Activated CD4-positive, alpha-beta T cell treated with anti-CD3 and anti-CD28 coated beads, Interleukin-2, amount 10 ng/mL, durations not matched to agents 7 days and 5 days (primary cell): ENCODE measurements at places on chromosomes 3 and 15.
A peak's percentile ranks its signal among the peaks of the same experiment; 100 is the strongest.

GRCh38 chr3:155525324-155525833, 219.5 kb downstream of the PLCH1 start:
- DNase-seq: no peak

DNA sequence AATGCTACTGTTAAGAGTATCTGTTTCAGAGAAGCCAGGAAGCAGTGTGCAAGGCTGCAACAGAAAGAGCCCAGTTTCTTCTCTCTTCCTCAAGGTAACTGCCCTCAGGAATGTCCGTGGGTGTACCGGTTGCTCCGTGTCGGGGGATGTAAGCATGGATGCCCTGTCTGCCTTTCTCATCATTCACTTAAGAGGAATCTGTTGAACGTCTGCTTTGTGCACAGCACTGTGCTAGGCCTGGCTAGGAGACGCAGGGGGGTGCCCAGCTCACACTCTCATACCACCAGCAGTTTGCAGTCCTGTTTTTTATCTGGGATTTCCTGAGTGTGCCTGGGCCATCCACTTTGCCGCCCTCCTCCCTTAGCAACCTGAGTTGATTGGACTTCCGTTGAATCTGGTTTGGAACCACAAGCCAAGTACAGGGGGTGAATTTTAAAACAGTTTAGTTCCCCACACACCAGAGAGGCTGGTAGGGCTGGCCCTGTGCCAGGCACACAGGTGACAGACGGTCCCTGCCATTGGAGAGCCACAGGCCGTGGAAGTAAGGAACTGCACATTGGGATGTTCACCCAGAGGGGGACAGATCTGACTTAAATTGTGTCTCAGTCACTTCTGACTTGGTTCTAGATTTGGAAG, 11.2 kb downstream of the BOC start:
- no peak for DNase-seq

DNA sequence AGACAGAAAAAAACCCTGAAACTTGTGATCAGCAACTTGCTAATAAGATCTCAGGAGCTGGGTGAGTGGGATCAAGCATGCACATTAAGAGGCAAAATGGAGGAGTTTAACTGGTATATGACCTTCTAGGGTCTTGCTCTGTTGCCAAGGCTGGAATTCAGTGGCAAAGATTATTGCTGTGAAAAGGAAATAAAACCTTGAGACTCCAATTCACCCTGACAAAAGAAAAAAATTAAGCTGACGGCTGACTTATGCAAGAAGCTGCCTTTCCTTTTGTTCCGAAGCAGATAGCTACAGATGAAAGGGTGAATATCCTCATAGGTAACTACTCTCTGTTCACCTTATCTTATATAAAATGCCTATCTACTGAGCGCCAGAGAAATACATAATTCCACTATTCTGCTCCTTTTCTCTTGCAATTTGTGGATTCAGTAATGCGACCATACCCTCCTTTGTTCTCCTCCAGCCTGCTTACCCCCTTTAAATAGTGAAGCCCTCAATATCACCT, 68.9 kb downstream of the HERC1 start:
- DNase-seq: no peak

GRCh38 chr3:143045639-143046038, 44.3 kb downstream of the U2SURP start:
- DNase-seq: no peak

DNA sequence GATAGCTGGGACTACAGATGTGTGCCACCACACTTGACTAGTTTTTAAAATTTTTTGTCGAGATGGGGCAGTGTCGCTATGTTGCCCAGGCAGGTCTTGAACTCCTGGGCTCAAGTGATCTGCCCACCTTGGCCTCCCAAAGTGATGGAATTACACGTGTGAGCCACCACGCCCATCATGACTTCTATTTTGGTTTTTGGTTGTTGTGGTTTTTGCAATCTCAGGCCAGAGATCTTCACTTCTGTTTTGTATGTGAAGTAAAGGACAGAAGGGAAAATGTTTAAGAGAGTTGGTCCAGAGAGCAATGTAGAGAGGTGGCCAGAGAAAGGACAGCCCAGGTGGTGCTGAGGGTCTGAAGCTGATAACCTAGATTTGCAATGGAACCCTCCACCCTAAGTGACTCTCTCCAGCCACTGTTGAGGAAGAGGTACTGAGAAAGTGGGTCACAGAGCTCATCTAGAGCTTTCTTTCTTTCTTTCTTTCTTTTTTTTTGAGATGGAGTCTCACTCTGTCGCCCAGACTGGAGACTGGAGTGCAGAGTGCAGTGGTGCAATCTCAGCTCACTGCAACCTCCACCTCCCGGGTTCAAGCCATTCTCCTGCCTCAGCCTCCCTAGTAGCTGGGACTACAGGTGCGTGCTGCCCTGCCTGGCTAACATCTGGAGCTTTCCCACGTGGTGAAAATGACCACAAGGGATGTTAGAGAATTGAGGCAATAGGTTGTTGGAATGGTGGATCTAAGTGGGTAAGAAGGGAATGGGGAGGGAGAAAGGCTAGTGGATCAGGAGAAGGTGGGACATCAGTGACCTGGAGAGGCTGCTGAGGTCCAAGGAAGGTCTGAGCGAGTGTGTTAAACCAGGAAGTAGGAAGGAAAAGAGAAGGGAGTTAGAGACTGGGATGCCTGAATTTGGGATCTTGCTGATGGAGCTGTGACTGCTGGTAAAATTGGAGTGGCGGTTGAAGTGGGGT, 22.4 kb upstream of the SEMA4B start:
- no peak for DNase-seq

DNA sequence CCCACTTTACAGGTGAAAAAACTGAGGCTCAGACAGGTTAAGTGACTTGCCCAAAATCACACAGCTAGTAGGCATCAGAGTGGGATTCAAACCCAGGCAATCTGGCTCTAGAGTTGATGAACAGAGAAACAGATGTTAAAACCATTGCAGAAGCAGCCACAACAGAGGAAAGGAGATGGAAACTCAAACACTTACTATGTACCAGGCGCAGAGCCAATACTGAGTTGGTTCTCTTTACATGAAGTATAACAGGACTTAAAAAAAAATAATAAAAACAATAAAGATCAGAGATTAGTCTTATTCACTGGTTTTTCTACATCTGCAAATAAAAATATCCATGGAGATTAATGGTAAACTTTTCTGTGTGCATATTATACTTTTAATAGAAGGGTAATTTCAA, 84.9 kb upstream of the SPATA12 start:
- DNase-seq: no peak

GRCh38 chr3:152779653-152780052, 55.3 kb upstream of the P2RY1 start:
- no peak for DNase-seq

GRCh38 chr3:148951599-148952361, 39.6 kb upstream of the GYG1 start:
- no peak for DNase-seq

DNA sequence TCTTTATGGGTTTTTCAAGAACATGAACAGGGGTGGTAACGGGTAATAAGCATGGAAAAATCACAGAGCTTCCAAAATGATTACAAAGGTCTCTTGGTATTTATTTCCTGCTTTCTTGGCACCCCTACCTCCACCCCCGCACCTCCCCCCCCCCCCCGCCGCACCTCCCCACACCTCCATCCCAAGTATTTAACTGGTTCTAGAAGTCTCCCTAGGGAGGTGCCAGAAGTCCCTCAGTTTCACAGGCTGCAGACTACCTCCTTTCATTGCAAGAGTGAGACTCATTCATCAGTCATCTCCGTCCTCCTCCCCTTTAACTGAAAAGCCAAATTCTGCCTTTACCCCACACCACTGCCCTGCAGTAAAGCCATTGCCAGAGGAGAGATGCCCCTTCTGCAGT, 169.4 kb downstream of the ALDH1A2 start:
- no peak for DNase-seq

DNA sequence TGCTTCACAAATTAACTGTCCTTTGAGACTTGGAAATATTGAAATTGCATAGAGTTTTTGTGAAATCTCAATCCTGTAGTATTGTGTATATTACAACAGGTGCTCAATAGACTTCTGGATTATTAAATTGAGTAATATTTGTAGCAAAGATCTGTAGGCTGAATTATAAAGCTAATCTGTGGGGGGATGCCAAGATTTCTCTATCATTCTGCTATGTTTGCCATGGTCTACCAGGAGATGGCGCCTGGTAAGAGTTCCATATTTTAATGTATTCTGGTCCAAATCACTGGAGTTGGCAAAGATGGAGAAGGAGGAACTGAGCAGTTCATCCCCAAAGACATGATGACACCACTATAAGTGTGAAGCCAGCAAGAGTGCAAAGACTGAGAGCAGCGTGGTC, 340.9 kb upstream of the TPRG1 start:
- no peak for DNase-seq

GRCh38 chr3:184289426-184289938, 9.6 kb upstream of the PSMD2 start:
- DNase-seq: peak; percentile 66

- no peak for DNase-seq
Measured at GRCh38 chr3:115286529-115287197, 139.6 kb upstream of the ZBTB20 start.

- no peak for DNase-seq
Measured at GRCh38 chr3:28678086-28678485, 329.5 kb upstream of the AZI2 start.

DNA sequence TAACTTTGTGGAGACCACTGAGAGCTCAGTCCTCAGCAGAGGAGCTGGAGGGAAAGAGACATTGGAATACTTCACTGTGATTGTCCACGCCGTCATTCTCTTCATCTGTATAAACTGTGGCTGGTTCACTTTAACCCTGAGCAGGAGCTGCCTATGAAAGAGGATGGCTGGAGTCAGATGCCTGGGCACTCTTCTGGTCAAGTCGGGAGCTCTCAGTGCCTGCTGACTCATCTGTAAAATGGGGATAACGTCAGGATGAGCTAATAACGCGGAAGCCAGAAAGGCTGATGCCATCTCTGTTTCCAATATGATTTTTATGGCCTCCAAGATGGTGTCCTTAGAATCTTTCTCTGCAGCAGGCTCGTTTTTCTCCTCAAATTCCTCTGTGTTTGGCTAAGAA, 51.6 kb upstream of the MRPS22 start:
- DNase-seq: no peak

DNA sequence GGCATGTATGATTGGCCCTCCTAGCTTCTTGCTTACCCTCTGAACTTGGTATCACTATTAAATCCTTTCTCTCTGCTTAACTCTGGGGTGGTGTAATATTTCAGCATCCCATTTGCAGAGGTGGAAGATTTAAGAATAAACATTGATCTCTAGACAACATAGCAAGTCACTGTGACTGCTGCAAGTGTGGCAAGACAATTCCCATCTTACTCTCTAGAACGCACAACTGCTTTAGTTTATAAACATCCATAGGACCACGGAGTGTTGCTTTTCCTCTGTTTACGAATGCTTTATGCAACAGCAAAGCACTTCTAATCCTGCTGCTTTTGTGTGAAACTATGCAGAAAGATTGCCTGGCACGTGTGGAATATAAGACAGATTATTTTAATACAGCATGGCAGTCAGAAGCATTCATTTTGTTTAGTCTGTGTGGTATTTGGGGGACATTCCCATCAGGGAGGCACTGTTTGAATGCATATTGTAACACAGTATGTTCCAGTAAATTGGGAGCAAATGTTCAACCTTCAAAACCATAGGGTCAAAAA, 338.9 kb upstream of the TMCO5A start:
- DNase-seq: no peak

GRCh38 chr3:10249833-10250232, 1.6 kb downstream of the TATDN2 start:
- no peak for DNase-seq

- no peak for DNase-seq
Measured at GRCh38 chr15:25582886-25583285, 144.1 kb upstream of the UBE3A start.

GRCh38 chr3:5197470-5198312, 10.2 kb downstream of the EDEM1 start:
- peak; percentile 68 for DNase-seq

DNA sequence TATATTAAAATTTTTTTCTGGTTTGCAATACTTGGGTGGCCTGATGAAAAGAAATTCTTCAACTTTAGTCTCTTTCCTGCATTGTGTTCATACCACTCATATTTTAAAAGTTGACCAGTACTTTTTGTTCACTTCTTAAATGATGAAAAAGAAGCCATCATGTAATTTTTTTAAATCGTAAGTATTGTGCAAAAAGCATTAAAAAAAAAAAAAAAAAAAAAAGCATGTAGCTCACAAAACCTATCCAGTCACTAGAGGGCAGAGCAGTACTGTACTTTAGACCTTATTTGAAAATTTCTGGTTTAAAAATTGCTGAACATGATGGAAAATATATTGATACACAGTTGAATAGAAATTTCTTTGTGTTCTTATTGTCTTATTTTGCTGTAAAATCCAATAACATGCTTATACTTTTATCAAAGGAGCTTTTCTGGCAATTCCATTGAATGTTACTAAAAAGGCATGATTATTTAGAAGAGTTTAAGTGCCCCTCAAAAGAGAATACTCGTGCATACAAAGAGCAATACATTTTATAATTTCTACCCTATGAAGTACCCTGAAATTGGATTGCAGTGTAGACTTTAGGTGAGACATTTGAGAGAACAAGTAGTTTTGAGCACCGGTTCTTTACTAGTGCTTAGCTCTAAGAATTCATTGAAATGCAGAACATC, 137.7 kb downstream of the BBX start:
- peak; percentile 16 for DNase-seq

DNA sequence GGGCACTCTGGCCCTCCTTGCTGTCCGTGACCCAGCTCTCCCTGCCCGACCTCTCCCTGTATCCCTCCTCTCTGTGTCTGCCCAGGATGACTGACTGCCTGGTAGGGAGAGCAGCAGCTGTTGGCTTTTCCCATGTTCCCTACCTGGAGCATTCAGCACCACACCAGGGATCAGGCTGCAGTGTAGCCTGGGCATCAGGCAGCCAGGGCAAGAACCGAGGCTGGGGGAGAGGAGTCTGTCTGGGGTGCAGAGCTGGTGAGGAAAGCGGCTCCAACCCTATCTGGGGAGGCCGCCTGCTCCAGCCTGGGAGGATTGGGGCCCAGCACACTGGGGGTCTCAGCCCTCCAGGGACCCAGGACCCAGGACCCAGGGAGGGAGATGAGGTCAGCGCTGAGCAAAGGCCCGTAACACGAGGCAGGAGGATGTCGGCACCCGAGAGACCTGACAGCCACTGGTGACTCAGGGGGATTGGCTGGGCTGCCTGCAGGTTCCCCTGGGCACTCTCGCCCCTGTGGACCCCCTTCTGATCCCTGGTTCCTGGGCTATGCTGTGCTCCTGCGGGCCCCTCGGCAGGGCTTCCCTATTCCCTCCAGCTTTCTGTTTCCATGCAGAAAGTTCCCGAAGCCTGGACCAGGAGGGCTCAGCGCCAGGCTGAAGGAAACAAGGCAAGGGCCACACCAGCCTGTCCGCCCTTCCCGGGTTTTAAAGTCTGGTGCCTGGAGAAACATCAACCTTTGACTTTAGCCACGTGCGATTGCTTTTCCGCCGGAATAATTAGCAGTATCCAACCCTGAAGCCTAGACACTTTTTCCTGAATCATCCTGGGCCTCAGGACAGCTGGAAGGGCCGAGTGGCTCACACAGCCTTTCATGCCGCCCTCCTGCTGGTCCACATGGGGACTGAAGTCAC, 128.2 kb upstream of the MEF2A start:
- no peak for DNase-seq

- no peak for DNase-seq
Measured at GRCh38 chr3:3086239-3086638, 23.9 kb downstream of the IL5RA start.

- no peak for DNase-seq
Measured at GRCh38 chr3:64651303-64651702, 36.5 kb downstream of the ADAMTS9 start.
